Iris pigment epithelial cell (primary cell): ENCODE measurements at places on chromosomes 7 and 10.
A peak's percentile ranks its signal among the peaks of the same experiment; 100 is the strongest.

- no peak for DNase-seq
These were observed 46.4 kb upstream of the ZNF746 start for GRCh38 chr7:149544028-149544427.

DNA sequence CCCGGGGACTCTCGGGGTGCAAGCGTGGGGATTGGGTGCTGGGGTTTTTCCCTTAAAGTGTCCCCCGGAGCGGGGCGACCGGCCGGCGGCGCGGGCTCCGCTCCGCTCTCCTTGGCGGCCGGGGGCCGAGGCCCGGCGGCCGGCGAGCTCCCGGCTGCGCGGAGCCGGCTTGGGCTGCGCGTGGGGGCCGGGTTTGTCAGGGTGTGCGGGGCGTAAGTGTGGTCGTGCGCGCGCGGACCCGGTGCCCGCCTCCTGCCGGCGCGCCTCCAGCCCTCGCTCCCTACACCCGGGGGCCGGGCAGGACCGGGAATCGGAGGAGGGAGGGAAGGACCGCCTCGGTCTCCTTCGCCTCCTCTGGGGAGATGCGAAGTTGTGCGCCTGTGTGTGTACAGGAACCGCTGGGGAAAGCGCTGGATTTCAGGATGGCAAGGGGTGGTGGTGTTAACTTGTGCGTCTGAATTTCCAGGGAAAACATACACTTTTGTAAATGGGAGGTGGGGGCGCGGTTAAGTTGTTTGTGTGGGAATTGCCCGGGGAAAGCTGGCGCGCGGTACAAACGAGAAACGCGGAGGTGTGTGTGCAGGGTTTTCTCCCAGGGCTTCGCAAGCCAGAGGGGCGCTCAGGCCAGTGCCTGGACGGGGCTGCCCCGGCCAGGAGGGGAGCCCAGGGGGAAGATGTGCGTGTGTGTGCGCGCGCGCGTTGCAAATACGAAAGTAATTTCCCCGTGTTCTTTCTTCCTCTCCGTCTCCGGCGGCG, 737 bp downstream of the ZMIZ1 start:
- DNase-seq: peak; percentile 64

DNA sequence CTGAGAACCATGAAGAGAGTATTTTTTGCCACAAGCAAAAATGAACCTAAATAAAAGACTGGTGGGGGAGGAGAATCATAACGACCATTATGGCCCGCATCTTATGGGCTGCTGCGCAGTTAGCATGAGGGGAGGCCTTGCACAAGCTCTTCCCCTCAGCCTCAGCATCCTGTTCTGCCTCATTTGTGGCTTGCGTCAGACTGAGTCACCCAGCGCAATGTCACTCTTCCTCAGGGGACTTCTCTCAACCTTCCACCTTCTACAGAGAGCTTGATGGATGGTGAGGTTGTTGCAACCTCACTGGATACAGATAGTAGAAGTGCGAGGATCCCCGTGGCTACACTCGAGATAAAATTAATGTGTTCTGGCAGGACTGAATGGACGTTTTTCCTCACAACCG, 16.8 kb upstream of the GPR15LG start:
- DNase-seq: peak; percentile 6

DNA sequence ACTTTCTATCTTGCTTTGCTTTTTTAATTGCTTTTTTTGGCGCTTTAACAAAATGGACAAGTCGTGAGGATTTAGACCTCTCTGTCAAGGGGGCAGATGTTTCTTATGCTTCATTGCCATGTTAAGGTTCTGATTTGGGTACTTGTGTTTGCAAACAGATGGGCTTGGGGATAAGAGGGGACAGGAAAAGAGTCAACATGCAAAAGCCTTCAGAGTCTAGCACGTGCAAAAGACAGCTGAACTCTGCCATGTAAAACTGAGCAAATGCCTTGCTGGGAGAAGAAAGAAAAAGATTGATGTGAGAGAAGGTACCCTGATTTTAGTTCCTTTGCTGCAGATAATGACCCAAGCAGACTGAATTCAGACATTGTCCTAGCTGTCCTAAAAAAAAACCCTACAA, 173.1 kb downstream of the KIAA1217 start:
- no peak for DNase-seq

GRCh38 chr10:78247821-78248220, 214.2 kb downstream of the RPS24 start:
- DNase-seq: no peak

DNA sequence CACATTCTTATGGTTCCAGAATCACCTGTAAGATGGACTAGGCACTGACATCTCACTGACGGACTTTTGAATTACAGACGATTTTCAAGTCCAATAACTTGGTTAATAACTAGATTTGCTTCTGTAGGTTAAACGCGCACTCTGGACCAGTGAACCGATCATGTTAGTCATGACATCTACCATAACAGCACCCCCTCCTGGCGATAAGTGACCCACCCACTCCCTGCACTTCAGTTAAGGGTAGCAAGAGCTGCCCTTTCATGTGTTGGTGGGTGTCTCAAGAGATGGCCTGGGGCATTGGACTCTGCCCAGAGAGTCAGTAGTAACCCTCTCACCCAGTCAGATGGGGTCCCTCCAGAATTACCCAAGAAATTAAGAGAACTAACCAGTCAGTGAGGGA, 12.9 kb downstream of the GRM8 start:
- DNase-seq: no peak

DNA sequence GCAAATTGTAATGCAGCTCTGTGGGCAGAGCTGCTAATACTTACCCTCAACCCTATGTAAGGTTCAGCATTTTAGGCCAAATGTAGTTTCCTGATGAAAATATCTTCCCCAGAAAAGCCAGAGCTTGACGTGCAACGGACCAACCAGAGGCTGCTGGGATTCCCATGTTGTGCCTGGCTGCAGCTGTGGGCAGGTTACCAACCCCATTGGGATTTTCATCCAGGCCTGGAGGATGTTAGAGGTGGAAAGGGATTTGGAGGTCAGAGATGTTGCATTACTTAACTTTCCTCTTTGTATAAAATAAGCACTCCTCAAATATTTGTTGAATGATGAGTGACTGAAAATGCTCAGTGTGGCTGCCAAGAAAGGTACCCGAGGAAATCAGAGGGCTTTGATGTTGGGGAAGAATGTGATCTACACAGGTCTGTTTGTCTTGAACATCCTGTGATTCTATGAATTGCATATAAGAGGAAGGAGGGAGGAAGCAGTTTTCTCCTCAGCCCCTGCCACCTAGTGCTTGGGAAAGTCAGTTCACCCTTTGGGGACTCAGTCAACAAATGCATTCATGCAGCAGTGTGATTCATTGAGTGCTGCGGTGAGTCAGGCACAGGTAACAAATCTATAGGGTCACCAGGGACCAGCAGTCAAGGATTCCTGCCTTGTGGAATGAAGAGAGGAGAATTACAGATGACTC, 487.2 kb downstream of the RPS24 start:
- peak; percentile 29 for DNase-seq

DNA sequence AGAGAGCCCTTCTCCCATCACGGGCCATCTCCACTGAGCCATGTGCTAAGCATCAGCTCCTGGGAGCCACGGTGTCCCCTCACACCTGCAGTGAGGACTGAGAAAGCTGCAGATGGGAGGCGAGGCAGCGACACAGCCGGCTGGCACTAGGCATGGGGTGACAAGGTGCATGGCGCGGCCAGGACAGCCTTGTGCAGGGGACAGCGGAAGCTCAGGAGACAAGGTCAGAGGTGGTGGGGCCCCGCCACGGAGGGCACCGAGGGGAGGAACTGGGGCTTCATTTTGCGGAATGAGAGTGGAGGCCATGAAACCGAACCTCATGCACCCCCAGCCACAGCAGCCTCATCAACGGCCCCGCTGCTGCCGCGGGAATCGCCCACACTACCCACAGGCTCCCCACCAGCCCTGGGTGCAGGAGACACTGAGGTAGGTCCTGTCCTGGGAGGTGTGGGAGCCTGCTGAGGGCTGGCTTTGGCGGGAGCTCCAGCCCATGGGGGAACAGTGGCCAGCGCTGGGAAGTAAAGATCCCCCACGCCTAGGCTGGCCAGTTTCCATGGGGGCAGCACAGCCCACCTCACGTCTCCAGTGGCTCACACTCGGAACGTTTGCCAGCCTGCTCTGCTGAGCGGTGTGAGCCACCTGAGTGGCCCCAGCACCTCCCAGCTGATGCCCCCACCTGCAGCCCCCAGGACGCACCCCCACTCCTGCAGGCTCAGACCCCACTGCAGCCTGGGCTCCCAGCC, 71.2 kb upstream of the INSIG1 start:
- no peak for DNase-seq

DNA sequence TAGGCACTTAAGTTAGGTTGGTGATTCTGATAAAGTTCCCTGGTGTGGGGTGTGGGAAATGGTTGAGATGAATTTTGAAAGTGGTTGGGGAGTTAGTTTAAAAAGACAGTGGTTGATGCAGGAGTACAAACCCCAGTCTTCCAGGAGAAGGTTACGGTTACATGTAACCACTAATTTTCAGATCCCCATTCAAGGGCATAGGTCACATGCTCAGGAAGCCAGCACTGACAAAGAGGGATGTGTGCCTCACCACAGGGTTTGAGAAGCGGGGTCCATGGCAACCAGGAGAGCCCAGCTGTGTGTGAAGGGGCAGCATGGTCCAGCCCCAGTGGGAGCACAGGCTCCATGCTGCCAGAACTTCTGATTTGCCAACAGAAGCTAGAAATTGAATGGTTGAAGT, 144.2 kb downstream of the MDFIC start:
- no peak for DNase-seq

DNA sequence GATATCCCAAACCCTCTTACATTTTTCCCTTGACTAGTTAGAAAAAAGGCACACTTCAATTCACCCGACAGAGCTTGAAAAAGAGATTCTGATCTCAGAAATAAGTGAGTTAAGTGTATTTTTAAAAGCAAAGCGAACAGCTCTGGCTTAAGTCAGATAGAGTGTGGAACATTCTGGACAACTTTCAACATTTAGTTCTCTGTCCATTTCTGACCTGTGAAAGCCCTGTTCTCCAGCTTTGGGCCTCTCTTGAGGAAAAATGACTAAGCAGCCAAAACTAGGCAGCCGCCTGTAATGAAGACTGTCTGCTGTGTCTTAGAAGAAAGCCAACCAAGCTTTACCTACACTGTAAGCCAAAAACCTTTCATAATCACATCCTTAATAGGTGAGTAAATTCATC, 50.5 kb downstream of the CDK6 start:
- peak; percentile 87 for DNase-seq

DNA sequence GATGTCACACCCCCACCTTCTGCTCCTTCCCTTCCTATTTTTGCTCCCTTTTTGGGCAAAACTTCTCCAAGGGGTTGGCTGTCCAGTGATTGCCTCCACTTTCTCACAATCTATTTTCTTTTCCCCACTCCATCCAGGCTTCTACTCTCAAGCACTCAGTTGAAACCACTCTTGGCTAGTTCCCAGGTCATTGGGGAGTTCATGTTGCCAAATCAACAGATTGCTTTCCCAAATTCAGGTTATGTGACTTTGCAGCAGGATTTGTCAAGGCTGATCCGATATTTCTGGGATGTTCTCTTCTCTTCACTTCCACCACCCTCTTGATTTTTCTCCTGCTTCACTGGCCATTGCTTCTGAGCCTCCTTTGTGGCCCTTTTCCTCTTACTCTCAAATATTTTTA, 258.7 kb upstream of the SLC26A5 start:
- no peak for DNase-seq

DNA sequence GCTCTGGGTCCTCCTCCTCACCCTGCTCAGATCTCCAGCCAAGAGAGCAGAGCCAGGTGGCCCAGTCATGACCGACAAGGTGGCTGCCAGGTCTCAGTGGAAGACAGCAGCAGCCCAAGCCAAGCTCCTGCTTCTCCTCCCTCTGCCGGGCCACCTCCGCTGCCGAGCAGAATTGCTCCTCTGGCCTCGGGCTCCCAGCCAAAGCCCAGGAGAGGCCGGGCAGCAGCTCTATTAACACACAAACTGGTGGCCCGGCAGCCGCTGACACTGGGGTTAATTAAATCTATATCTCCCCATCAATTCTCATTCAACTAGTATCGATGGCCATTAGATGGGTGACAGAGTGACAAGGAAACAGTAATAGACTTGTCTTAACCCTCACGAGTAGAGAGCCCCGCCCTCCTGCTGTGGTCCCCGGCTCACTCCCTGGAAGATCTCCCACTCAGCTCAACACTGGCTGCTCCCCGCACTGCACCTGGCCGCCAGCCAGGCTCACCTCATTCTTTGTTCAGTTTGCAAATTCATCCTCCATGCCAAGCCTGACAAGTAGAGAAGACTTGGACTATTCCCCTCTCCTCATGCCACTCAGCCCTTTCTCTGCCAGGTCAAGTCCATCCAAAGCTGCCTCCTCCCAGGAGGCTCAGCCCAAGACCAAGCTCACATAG, 74.1 kb upstream of the UNC5B start:
- DNase-seq: no peak

DNA sequence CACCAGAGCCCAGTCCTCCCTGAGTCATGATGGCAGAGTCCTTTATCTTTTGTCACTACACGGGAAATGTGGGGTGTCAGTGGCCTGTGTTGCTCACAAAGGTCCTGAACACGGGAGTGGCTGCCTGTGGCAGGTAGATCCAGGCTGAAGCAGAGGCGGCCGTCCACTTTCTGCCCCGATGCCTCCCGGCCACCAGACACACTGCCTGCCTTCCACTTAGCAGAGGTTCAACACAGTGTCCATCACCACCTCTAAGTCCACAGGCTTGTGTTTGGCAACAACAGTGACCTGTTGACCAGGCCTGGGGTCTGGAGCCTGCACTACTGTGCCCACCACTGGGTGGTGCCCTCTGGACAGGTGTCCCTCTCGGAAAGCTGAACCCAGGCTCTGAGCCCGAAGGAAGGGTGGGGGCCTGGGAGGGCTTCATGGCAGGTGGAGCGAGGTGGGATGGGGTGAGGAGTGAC, 49.9 kb upstream of the CAMK2B start:
- no peak for DNase-seq

- peak; percentile 99 for DNase-seq
These were observed 13.5 kb upstream of the TSPAN13 start for GRCh38 chr7:16739863-16740622.

- DNase-seq: no peak
These were observed 107.8 kb downstream of the ADARB2 start for GRCh38 chr10:1629326-1630198.

DNA sequence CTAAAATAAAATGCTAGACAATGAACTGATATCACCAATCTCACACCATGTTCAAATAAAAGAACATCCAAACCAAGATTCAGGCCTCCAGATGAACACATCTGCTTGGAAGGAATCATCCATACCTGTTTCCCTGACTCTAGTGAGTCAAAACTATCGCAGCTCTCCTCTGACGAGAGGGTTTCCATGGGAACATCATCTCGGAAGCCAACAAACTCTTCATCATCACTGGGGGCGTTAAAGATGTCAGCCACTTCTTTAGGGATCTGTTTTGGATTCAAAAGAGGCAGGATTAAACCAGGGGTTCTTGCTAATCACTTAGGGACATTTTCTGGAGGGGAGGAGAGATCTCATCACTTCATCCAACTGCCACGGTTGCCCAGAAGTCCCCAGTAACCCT, 29.1 kb downstream of the CDCA7L start:
- no peak for DNase-seq

- DNase-seq: no peak
These were observed 64.5 kb upstream of the ANKRD1 start for GRCh38 chr10:90985321-90985933.

DNA sequence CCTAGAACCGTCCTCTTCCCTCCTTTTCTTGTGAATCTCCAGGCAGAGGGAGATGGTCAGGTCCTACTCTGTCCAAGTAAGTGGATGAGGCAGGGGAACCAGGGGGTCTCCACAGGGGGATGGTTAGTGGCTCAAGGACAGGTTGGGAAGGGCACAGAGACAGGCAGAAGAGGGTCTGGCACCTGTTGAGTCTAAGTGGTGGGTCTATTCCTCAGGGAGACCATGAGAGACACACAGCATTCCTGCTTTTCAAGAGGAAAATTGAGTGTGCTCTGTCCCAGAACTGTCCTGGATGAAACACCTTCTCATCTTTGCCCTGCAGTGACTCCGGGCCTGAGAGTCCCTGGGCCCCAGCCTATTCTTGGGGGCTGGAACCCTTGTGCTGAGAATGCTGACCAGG, 184.8 kb upstream of the GALNT17 start:
- DNase-seq: no peak
